Epithelial cell of esophagus (primary cell): ENCODE measurements at places on chromosomes 12 and 14.

DNA sequence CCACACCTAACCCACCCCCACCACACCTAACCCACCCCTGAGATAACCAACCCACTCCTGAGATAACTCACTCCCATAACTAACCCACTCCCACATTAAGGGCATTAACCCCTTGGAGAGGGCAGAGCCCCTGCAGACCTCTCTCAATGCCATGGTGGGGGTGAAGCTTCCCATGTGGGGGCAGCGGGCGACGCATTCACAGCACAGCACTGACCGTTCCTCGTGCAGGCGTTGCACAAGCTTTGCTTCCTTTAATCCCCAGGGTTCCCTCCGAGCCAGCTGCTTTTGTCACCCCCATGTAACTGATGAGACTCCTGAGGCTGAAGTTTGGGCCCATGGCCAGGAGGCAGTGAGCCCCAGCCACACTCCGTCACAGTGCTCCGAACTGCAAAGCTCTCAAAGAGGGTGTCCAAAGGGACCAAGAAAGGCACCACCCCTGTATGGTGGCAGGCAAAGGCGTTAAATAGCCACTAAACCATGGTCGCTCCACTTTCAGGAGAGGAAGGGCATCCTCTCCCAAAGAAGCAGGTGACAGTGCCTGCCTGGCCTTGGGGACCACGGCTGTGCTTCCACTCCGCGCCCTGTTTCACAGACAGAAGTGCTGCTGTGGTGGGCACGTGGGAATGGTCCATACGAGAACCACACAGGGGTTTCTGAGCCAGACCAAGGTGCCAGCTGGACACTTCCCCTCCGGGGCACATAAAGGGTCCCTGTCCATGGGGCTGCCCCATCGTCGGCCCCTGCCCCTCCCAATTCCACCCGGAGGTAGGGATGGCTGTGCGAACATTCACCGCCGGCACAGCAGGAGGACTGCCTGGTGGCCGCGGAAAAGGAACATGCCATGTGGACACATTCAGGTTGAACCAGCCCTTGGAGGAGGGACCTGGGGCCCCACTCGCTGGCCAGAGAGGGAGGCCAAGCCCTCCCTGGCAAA, 28.3 kb downstream of the GALNT9 start:
- DNase-seq, result no peak

DNA sequence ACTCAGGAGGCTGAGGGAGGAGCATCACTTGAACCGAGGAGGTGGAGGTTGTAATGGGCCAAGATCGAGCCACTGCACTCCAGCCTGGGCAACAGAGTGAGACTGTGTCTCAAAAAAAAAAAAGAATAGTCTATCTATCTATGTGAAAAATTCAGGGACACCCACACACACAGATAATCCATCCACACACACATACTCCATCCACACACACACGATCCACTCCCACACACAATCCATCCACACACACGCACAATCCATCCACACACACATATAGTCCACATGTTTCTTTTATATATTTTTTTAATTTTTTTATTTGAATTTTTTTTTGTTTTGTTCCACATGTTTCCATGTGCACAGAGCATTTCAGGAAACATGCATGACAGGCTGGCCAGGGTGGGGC, 3.3 kb downstream of the SDS start:
- DNase-seq, result no peak

DNA sequence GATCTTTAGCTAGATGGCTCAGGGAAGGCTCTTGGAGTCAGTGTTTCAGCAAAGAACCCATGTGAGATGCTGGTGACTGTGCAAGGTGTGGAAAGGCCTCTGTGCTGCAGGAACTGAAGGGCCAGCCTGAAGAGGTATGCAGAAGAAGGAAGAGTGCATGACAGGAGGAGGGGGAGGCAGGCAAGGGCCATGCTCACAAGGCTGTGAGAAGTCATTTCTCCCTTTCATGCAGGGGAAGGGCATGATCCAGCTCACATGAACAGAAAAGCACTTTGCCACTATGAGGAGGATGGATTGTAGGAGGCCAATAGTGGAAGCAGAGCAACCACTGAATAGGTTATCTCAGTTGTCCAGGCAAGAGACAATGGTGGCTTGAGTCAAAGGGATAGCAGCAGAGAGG, 83.7 kb downstream of the SSPN start:
- no peak for DNase-seq

GRCh38 chr12:95066091-95066855, 7.1 kb downstream of the NR2C1 start:
- DNase-seq, result peak; percentile 63

- no peak for DNase-seq
Measured at GRCh38 chr14:51877810-51878209, 17.4 kb downstream of the GNG2 start.

DNA sequence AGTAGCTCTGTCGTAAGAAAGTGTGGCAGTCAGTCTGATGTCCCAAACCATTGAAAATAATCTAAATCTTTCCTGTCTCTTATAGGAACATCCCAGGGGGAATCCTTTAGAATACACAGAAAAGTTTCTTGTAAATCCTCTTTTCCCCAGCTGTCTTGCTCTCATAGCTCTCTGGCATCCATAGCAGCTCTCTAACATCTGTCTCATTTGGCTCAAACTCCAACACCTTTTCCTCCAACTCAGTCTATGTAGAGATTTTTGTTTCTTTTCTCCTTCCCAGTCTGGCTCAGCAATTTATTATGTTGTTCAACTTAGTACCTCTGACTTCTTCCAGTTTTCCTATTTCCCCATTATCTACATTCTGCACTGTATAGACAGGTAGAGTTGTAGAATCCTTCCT, 84.4 kb upstream of the NEDD1 start:
- no peak for DNase-seq

DNA sequence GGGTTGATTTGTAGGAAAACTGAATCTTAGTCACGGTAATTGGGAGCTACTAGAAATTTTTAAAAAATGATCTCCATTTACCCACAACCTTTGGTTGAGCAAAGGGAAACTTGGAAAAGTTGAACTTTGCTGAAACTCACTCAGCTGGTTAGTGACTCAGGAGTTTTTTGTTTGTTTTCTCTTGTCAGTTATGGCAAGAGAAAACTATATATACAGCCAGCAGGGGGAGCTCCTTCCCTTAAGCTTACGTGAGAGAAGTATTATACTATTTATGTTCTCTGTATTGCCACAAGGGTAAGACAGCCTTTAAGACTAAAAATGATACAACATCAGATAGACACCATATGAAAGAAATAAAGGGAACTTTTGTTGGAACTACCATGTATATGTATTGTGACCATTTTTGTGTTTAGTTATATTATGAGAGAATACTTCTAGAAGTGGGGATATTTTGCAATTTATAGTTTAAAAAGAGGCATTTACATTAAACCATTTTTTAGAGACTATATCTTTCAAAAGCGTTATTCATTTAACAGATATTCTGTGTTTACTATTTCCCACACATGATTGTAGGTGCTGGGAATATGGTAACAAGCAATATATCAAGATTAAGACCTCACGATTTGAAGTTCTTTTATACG, 28.1 kb upstream of the TBC1D30 start:
- DNase-seq, result peak; percentile 96

- DNase-seq, result no peak
Measured at GRCh38 chr14:104362761-104363605, 216.6 kb upstream of the C14orf180 start.
